ENCODE measurements at places on chromosomes 12 and 14.

GRCh38 chr14:21227981-21228380 is 41.3 kb downstream of the HNRNPC start:
- no peak for DNase-seq

DNA sequence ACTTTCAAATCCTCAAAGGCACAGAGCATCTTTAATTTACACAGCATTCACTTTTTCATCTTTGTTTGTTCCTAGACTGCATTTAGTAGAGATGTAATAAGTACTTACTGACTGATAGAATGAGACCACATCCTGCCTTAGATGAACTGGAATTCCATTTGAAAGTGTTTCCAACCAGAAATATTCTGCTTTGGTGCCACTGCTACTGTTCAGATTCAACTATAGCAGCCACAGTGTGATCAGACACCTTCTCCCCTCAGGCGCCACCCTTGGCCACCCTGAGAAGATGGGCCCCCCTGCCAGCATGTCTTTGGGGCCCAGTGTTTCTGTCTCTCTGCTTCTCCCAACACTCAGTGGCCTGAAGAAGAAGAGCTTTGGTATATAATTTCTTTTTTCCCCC is 449.1 kb downstream of the RAD51B start:
- no peak for DNase-seq

- peak; percentile 85 for DNase-seq
These were observed 44.8 kb downstream of the FOXN4 start for GRCh38 chr12:109264095-109264942.

DNA sequence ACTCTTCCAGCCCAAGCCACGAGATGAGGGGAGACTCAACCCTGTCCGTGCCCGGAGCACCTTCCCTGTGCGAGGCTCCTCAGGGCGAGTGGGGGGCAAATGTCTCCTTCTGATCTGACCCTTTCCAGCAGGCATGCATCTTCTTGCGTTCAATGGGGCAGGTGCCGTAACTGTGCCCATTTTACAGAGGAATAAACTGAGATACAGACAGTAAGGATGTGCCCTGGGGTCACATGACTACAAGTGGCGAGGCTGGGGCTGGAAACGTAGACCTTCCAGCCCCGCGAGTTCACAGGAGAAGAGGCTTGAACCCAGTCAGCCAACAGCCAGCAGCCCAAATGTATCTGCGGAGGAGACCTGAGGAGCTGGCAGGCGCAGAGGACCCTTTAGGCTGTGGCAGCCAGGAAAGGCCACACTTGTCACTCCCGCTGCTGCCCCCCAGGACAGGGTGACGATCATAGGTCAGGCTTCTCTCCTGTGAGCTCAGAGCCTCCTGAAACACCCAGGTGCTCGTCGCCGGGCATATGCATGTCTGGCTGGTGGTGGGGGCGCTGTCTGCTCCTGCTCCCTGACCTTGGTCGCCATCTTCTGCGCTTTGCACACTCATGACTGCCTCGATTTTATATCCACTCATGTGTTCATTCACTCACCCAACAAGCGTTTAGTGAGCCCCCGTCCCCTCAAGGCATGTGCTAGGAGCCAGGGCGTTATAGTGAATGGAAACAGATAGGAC is 41.7 kb downstream of the CCDC88C start:
- DNase-seq, result no peak

DNA sequence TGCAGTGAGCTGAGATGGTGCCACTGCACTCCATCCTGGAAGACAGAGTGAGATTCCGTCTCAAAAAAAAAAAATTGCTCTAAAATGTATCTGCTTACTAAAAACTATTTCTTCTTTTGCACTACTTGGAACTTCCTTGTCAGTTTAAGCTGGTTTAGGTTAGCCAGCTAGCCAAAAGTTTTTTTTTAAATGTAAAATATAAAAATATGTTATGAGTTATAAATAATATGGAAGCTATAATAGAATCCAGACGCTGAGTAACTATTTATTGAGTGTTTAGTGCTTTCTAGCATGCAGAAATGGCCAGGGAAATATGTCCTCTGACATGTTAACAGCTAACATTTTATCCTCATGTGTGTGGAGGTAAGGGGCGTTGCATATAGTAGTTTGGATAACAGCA is 85.6 kb downstream of the PLEKHA5 start:
- DNase-seq, result no peak

GRCh38 chr14:69816216-69816615 is 19.2 kb upstream of the SLC10A1 start:
- DNase-seq, result no peak

DNA sequence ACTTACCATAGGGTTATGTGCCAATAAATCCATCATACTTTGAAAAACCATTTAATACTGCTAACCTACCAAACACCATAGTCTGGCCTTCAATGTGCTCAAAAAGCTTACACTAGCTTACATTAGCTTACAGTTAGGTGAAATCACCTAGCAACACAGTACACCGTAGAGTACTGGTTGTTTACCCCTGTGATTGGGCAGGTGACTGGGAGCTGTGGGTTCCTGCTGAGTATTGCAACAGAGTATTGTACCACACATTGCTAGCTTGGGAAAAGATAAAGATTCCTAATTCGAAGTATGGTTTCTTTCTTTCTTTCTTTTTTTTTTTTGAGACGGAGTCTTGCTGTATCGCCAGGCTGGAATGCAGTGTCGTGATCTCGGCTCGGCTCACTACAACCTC is 5.6 kb downstream of the ATP5MC2 start:
- DNase-seq, result no peak

GRCh38 chr12:3421191-3421978 is 69.6 kb upstream of the PRMT8 start:
- DNase-seq, result no peak

- DNase-seq, result no peak
These were observed 513.8 kb downstream of the RPL10L start for GRCh38 chr14:46137786-46138185.

DNA sequence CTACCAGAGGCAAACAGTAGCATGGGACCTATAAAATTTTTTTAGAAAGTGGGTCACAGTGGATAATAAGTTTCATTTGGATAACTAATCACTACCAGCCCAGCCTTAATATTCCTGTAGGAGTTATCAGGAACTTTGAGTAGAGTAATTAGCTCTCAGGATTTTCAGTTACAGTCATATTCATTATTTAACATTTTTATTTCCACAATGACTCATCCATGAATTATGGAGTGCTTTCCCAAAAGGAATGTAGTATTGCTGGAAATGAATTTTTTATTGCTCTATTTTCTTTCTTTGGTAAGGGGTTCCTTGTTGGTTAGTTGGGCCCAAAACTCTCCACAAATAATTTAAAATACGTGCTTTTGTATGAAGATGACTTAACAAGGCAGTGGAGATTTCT is 53.7 kb downstream of the ERC1 start:
- no peak for DNase-seq

DNA sequence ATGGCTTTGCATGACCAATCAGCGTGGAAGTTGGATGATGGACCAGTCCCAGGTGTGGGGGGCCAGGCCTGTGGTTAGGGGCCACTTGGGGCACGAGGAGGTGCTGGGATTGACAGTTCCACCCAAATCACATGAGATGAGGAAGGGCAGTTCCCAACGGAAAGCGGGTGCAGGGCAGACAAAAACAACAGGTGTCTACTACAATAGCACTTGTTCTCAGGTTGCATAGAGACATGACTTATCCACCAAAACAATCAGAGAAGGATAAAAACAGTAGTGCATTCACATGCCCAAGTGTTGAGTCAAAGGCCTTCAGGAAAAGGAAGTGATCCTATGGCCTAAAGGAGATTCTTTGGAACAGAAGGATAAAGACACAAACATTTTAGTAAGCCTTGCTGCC is 14.6 kb upstream of the EIF2B2 start:
- no peak for DNase-seq

- DNase-seq, result peak; percentile 44
These were observed at the start of gene CABP1 for GRCh38 chr12:120639771-120640721. CABP1 (plus strand) TSS chr12:120640626; CDS start chr12:120640686, 60 bp downstream.

DNA sequence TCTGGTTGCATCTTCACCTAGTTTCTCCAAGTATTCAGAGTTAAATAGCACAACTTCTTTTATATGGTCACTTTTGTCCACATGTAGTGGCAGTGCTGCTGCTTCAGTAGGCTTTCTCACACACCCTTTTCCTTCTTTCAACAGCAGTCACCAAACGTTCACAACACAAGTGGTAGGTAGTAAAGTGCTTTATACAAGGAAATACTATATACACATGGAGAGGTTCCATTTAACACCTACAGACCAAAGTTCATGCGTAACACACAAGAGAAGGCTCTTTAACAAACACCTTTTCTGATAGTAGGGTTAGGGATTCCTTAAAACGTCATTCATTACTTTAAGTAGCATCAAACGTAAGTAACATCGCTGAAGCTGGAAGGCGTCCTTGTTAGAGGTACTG is 107.1 kb upstream of the USP44 start:
- no peak for DNase-seq

DNA sequence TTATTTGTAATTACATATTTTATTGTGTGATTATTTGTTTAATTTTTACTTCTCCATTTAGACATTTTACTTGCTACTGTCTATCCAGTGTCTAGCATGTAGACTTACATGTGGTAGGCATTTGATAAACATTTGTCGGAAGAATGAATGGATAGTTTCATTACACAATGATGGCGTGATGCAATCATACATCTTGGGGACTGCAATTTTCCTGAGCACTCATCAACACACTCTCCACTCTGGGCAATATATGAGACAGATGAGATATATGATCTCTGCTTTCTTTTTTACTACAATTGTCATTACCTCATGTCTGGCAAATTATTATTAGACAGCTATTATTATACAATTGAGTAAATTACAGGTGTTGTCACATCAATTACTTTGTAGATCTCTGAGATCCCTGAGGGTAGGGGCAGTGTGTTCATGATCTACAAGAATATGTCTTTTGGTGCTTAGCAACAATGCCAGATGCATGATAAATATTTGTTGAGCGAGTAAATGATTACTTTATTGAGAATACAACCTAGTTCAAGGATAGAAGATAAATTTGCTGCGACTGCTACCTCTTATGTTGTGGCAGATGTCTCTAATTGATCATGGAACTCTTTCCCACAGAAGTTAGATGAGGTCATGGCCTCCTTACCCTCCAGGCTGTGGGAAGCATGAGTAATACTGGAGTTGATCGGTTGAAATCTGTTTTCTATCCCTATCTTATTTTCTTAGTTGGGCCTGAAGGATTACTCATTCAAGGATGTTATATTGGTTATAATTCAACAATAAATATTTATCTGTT is 416.0 kb downstream of the LRIG3 start:
- no peak for DNase-seq

DNA sequence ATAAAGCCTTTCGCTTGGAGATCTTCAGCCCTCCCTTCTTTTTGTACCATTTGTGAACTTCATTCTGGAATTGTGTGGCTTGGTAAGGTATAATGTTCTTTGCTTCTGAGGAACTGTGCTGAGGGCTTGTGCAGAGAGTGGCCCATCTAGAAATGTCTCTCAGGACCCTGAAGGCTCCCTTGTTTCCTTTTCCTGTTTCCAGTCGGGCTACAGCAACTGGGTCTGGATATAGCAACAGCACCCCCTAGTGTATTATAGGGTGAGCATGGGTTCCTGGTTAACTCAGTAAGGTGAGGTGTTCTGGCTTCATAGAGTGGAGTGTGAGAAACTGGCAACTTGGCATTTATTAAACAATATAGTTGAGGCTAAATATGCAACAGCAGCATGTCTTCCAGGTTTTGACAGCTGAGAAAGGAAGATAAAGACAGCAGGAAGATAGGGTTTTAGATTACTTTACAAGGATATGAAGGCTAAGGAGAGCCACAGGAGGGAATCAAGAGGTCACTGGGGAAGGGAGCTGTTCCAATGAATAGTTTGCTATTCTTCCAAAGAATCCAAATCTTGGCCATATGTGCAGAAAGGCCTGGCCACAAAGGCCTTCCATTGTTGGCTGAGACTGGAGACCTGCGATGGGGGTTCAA is 49.1 kb upstream of the RNU6-8 start:
- DNase-seq, result no peak

DNA sequence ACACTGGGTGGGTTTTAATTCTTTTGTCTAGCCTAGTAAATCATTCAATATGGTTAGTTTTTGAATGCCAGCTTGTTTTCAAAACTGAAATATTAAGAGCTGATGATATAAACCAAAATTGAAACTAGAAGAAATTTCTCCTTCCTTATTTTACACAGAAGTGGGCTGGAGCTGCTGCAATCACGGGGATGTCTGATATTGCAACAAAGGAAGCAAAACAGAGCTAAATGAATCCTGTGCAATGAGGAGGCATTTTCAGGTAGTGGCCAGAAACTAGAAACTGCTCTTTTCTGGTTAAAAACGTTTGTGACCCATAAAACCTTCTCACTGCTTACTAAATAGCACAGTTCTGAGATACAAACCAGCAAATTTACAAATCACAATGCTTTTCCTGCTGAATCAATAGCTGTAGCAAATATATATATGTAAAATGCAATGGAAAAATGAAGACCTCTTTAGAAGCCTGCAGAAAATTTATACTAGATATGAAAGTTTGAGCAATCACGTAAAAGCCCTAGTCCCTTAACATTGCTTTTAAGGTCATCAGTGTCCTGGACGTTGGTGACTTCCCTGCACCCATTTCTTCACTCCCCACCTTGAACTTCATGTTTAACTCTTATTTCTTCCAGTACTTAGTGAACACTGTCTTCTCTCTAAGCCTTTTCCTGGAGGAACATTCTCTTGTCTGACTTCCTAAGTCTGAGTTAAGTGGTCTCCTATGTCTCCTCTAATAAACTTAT is 15.9 kb upstream of the LRRK2 start:
- peak; percentile 29 for DNase-seq

- no peak for DNase-seq
These were observed 192.1 kb upstream of the GARIN6 start for GRCh38 chr12:99455350-99456035.

GRCh38 chr12:63070709-63071108 is 80.3 kb downstream of the AVPR1A start:
- no peak for DNase-seq

GRCh38 chr14:34527591-34527990 is 11.9 kb downstream of the EAPP start:
- no peak for DNase-seq

DNA sequence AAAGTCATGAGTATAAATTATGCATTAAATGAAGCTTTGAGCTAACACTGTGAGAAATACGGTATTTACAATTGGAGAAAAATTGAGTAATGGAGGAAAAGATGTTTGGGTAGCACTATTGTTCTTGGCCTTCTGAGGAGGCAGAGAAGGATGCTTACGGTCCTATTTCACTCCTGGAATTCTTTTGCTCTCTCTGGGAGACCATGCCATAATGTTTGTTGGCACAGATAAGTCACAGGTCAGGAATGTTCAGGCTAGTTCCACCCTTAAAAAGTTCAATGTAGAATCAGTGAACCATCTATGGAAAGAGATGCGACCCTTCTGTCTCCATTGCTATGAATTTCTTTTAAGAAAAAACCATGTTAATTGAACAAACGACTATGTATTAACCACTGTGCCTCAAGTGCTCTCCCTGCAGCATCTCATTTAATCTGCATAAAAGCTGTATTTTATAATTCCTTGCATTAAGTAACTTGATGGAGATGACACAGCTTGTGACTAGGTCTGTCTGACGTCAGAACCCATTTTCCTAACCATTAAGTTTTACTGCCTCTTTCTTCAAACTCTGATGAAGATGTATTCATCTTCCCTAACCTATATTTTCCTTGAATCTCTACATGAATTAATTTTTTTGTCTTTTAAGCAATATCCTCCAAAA is 9.5 kb downstream of the BATF start:
- DNase-seq, result no peak

- DNase-seq, result peak; percentile 57
These were observed 216.5 kb upstream of the RTL1 start for GRCh38 chr14:101119830-101120571.

Measured in left ventricle myocardium superior (tissue), 1 donor.